ENCODE measurements at places on chromosomes 5 and 9.

GRCh38 chr9:116274293-116274692 is 120.7 kb downstream of the PAPPA start:
- H3K4me1 ChIP-seq: no peaks in the 10 kb centered on the region
- no peak overlapping the region for H3K4me3 ChIP-seq
- no peaks in the 10 kb centered on the region for H3K36me3 ChIP-seq
- H3K27ac ChIP-seq: no peak overlapping the region
- no peak for DNase-seq

DNA sequence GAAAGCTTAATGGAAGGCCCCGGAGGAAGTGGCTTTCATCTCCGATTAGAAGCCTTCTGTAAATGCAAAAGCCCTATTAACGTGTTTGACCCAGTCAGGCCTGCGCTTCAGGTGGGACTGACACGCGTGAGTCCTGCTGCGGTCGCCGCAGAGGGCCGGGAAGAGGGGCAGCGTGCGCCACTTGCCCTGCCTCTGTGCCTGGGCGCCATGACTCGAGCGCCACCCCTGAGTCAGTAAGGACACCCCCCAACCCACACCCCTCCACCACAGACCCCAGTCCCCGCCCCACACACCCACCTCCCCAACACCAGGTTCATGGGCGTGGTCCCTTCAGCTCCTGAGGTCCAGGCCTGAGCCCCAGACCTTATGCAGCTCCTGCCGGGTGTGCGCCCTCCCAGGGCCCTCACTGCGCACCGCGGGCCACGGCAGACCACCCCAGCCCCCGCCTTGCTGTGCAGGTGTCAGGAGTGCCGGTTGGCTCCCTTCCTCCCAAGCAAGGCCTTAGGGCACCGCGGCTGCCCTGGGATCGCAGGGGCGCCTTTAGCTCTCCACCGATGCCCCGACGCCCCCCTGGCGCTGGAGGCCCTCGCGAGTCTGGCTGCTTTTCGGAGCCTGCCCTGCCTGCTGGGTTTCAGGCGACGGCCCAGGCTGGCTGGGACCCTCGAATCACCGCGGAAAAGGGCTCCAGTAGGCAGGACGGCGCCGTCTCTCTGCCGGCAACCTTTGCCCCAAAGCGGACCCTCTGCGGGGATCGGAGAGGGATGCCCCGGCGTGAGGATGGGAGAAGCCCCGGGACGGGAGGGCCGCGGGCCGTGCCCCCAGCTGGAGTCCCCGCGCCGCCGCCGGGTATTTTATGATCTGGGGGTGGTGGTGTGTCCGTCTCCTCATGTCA is 625 bp upstream of the OLFM1 start:
- H3K4me1 ChIP-seq: peaks cover 47% of the 10 kb centered on the region
- H3K4me3 ChIP-seq: peak overlapping the region; percentile 1
- no peak overlapping the region for H3K27ac ChIP-seq
- H3K36me3 ChIP-seq: peaks cover 25% of the 10 kb centered on the region
- DNase-seq: no peak

DNA sequence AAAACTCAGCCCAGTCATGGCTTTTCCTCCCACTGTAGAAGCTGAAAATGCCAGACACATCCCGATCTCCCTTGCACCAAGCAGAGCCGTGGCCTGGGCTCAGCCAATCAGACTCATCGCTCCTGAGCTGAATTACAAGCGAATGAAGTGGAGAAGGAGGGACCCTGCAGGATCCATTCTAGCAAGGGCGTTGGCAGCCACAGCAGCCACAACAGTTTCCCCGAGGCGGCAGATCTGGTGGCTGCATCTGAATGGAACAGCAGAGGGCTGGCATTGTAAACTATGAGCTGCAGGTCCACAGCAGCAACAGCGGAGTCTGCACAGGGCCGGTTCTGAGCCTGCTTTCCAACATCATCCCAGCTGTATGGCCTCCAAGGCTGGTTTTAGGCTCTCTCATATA is 23.8 kb downstream of the ALG2 start:
- no peaks in the 10 kb centered on the region for H3K27me3 ChIP-seq
- H3K4me3 ChIP-seq: no peak overlapping the region
- no peak overlapping the region for H3K27ac ChIP-seq
- no peaks in the 10 kb centered on the region for H3K4me1 ChIP-seq

DNA sequence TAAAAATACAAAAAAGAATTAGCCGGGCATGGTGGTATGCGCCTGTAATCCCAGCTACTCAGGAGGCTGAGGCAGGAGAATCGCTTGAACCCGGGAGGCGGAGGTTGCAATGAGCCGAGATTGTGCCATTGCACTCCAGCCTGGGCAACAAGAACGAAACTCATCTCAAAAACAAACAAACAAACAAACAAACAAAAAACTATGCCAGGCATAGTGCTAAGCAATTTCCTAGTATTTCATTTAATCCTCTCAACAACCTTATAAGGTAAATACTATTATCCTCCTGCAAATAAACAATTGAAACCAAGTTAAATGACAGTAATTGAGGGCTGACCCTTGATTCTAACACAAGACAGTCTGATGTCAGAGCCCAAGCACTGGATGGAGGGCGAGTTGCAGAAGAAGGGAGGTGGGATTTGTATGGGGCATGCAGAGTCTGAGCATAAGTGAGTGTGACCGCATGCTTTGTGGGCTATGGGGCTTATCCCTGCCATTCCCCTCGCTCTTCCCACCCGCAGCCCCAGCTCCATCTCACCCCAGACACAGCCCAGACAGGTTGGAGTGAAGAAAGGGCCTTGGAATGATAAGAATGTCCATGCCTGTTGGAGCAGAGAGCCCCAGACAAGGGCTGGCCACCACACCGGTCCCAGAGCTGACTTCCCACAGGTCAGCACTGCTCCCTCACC is 24.3 kb upstream of the RPS14 start:
- DNase-seq: no peak
- no peaks in the 10 kb centered on the region for H3K27me3 ChIP-seq
- no peak overlapping the region for H3K4me3 ChIP-seq
- no peak overlapping the region for H3K27ac ChIP-seq

- H3K36me3 ChIP-seq: peaks cover 17% of the 10 kb centered on the region
- no peak for DNase-seq
- H3K4me1 ChIP-seq: no peaks in the 10 kb centered on the region
Measured at GRCh38 chr9:111928359-111928720, 31.7 kb downstream of the UGCG start.

GRCh38 chr5:83475391-83475863 is 3.9 kb downstream of the VCAN start:
- H3K4me1 ChIP-seq: peaks cover 33% of the 10 kb centered on the region
- no peaks in the 10 kb centered on the region for H3K36me3 ChIP-seq
- no peaks in the 10 kb centered on the region for H3K27me3 ChIP-seq
- peak overlapping the region; percentile 88 for H3K4me3 ChIP-seq

GRCh38 chr5:144134194-144134826 is 36.1 kb downstream of the YIPF5 start:
- no peaks in the 10 kb centered on the region for H3K4me1 ChIP-seq
- DNase-seq: peak; percentile 53

GRCh38 chr5:74630453-74631066 is 10.0 kb downstream of the ENC1 start:
- H3K27me3 ChIP-seq: no peaks in the 10 kb centered on the region
- peaks cover 22% of the 10 kb centered on the region for H3K4me1 ChIP-seq
- H3K4me3 ChIP-seq: no peak overlapping the region
- H3K36me3 ChIP-seq: peaks cover 17% of the 10 kb centered on the region
- H3K27ac ChIP-seq: no peak overlapping the region

GRCh38 chr5:38931731-38932130 is 85.9 kb downstream of the OSMR start:
- H3K27me3 ChIP-seq: no peaks in the 10 kb centered on the region
- no peaks in the 10 kb centered on the region for H3K36me3 ChIP-seq

- no peak overlapping the region for H3K4me3 ChIP-seq
- no peak for DNase-seq
- no peaks in the 10 kb centered on the region for H3K36me3 ChIP-seq
- H3K27ac ChIP-seq: no peak overlapping the region
- no peaks in the 10 kb centered on the region for H3K27me3 ChIP-seq
- no peaks in the 10 kb centered on the region for H3K4me1 ChIP-seq
Measured at GRCh38 chr5:40052808-40053207, 626.9 kb upstream of the PTGER4 start.

DNA sequence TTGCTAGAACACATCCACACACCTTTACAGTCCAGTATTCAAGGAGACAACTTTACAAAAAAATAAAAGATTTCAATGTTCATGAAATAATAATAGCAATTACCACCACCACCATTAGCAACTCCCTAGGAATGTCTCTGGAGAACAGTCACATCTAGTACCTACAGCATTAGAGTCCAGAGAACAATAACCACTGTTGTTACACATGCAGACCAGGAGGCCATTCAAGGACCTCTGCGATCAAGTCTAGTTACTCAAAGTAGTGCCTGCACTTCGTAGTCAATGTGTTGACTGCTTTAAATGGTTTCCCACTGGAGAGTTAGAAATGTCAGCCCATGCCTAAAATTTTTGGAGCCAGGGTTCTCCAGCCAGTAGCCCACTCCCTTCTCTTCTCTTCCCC is 244.4 kb downstream of the DEPDC1B start:
- H3K4me3 ChIP-seq: no peak overlapping the region
- H3K4me1 ChIP-seq: no peaks in the 10 kb centered on the region
- no peaks in the 10 kb centered on the region for H3K36me3 ChIP-seq

DNA sequence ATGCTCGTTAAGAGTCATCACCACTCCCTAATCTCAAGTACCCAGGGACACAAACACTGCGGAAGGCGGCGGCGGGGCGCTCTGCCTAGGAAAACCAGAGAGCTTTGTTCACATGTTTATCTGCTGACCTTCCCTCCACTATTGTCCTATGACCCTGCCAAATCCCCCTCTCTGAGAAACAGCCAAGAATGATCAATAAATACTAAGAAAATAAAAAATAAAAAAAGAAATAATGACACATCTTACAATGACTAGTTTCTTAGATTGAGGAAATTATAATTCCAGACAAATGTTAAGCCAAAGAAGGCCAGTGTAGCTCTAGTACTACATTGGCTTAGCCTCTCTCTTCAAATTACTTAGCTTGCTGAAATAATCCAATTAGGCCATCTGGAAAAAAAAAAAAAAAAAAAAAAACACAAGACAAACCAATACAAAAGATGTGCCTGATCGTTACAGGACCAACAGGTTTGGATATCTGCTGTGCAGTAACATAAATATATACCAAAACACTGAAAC is 58.0 kb downstream of the ANXA2R start:
- H3K4me3 ChIP-seq: no peak overlapping the region
- no peaks in the 10 kb centered on the region for H3K4me1 ChIP-seq
- peak; percentile 1 for DNase-seq
- H3K27ac ChIP-seq: no peak overlapping the region
- no peaks in the 10 kb centered on the region for H3K36me3 ChIP-seq
- H3K27me3 ChIP-seq: peaks cover 14% of the 10 kb centered on the region

- H3K4me3 ChIP-seq: peak overlapping the region; percentile 99
- peak overlapping the region; percentile 100 for H3K27ac ChIP-seq
- H3K4me1 ChIP-seq: peaks cover 19% of the 10 kb centered on the region
Measured at GRCh38 chr5:139294374-139295165, 1.0 kb downstream of the MATR3 start.

GRCh38 chr5:116013936-116014335 is 18.3 kb upstream of the ARL14EPL start:
- no peak for DNase-seq
- no peaks in the 10 kb centered on the region for H3K4me1 ChIP-seq
- no peaks in the 10 kb centered on the region for H3K36me3 ChIP-seq
- H3K27ac ChIP-seq: no peak overlapping the region

DNA sequence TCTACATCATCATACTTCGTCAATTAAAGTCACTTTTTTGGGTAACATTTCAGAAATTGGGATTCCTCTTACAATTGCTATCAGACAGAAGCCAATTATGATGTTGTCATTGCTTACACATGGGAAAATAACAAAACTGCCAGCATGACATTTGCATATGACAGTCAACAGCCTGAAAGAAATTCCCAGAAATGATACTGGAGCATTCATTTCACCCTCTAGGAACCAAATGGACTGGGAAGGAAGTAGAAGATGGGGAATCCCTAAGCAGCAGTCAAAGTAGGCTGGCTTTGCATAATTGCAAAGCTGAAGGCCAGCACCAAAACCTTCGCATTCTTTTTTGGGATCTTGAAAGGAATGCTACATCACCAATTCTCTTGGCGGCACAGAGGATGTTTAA is 10.7 kb downstream of the HMGCS1 start:
- no peak overlapping the region for H3K27ac ChIP-seq
- peaks cover 7% of the 10 kb centered on the region for H3K4me1 ChIP-seq
- H3K27me3 ChIP-seq: no peaks in the 10 kb centered on the region

DNA sequence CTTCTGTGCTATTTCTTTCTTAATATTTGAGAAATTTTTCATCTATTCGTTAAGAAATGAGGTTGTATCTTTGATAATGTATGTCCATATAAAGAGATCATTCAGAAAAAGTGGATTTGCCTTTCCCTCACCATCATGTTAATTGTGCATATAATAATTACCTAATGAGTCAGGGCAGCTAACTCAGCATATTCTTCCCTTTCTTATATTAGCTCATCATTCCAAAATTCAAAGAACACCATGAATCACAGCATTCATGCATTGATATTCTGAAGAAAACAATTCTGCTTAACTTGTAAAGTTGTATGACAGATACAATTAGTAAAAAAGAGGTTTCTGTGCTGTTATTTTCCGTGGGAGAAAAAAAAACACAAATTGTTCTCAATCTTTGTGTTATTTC is 630.6 kb downstream of the TLE1 start:
- H3K4me3 ChIP-seq: no peak overlapping the region
- no peak overlapping the region for H3K27ac ChIP-seq
- DNase-seq: no peak
- no peaks in the 10 kb centered on the region for H3K36me3 ChIP-seq
- no peaks in the 10 kb centered on the region for H3K4me1 ChIP-seq

GRCh38 chr5:107203243-107203642 is 467.5 kb downstream of the EFNA5 start:
- H3K27me3 ChIP-seq: no peaks in the 10 kb centered on the region
- no peak overlapping the region for H3K27ac ChIP-seq
- no peak overlapping the region for H3K4me3 ChIP-seq
- no peak for DNase-seq

DNA sequence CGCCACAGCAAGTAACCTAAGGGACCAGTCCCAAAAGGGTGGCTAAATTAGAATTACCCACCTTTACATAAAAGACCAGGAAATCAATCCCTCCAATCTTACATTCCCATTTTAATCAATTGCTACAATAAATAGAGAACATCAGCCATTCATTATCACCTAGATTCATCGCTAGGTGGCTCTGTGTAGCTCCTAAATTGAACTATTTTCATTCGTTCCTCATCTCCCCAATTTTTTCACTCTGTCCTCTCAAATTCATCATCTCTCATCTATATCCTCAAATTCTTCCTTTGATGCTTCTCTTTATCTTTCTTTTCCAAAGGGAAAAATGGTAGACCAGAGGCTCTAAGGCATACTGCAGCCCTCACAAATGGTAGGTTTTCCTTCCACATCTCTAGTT is 108.2 kb upstream of the TNC start:
- DNase-seq: no peak
- H3K4me1 ChIP-seq: peaks cover 11% of the 10 kb centered on the region
- H3K4me3 ChIP-seq: no peak overlapping the region
- H3K27ac ChIP-seq: peak overlapping the region; percentile 67

- H3K4me1 ChIP-seq: no peaks in the 10 kb centered on the region
- no peaks in the 10 kb centered on the region for H3K36me3 ChIP-seq
- no peak overlapping the region for H3K4me3 ChIP-seq
- no peaks in the 10 kb centered on the region for H3K27me3 ChIP-seq
Measured at GRCh38 chr5:38039091-38039490, 199.2 kb upstream of the GDNF start.

GRCh38 chr9:13555516-13555915 is 276.0 kb upstream of the MPDZ start:
- no peak overlapping the region for H3K4me3 ChIP-seq
- no peak overlapping the region for H3K27ac ChIP-seq
- no peaks in the 10 kb centered on the region for H3K27me3 ChIP-seq

- H3K4me1 ChIP-seq: peaks cover 53% of the 10 kb centered on the region
- no peak for DNase-seq
- no peaks in the 10 kb centered on the region for H3K36me3 ChIP-seq
Measured at GRCh38 chr5:150639751-150640150, 709 bp upstream of the SYNPO start.

GRCh38 chr5:168404365-168404764 is 81.9 kb upstream of the RARS1 start:
- H3K27me3 ChIP-seq: no peaks in the 10 kb centered on the region
- no peak for DNase-seq

Data from spinal cord (tissue), 10 donors.